ENCODE measurements at places on chromosomes 13 and 19.

- no peak for DNase-seq
Observed at GRCh38 chr19:16061943-16062342, 14.4 kb upstream of the TPM4 start.

DNA sequence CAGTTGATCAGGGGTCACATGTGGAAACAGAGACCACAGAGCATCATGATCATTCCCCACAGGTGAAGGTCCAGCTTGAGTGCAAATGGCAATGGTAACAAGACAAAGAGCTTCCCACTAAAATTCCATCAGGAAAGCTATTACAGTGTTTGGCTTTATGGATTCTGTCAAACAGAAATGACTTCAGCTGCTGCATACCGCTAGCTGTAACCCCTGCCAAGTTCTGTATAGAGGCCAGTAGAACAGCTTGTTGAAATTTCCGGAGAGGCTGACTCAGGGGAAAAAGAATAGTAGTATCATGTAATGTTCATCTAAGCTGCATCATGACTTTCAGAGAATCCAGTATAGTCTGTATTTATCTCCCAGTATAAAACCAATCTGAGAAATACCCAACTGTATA, 1704.7 kb downstream of the SLITRK5 start:
- DNase-seq, result no peak

- peak; percentile 78 for DNase-seq
Observed at GRCh38 chr19:1074544-1075283, 7.7 kb downstream of the ARHGAP45 start.

GRCh38 chr13:28041501-28041900, 53.0 kb upstream of the URAD start:
- DNase-seq, result no peak

GRCh38 chr19:11506101-11506555, 489 bp upstream of the ZNF653 start:
- no peak for DNase-seq

DNA sequence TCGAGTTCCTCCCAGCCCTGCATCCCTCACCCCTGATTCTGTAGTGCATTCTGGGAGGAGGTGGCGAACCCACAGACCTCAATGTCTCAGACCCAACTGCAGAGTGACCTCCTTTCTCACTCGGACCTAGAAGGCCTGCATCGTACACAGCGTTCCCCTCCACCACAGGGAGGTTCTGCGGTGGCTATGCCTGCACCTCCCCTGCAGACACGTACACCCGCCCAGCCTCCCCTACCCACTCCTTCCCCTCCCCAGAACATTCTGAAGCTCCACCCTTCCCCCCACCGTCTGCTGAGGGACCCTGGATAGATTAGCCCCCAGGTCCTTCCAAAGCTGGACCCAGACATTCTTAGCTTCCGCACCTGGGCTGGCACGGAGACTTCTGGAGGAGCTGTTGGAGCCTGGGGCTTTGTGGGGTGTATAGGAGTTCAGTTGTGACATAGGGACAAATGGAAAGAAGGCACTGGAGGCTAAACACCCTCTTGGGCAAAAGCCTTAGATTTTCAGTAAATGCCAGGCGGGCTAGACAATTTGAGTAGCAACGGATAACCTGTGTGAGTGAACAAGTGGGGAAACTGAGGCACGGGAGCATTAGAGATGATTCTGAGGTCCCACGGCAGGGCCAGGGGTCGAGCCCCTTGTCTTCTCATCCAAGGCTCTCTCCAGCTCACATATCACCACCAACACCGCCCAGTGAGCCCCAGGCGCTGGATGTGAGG, 420 bp upstream of the FSD1 start:
- no peak for DNase-seq

DNA sequence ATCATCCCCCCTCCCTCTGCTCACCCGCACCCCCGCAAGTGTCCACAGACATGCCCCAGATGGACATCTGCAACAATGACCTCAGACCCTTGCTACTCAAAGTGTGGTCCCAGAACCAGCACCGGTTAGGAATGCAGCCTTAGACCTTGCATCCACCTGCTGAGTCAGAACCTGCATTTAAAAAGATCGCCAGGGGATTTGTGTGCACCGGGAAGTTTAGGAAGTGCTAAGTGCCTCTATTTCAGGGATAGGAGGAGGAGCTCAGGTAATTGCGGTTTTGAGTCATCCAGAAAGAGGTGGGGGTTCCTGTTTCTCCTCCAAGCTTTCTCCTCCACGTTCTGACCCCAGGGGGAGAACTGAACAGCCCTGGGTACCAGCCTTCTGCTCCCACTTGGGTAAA, 46.2 kb downstream of the CACNA1A start:
- peak; percentile 3 for DNase-seq

GRCh38 chr19:29680447-29680846, 15.2 kb downstream of the PLEKHF1 start:
- no peak for DNase-seq

DNA sequence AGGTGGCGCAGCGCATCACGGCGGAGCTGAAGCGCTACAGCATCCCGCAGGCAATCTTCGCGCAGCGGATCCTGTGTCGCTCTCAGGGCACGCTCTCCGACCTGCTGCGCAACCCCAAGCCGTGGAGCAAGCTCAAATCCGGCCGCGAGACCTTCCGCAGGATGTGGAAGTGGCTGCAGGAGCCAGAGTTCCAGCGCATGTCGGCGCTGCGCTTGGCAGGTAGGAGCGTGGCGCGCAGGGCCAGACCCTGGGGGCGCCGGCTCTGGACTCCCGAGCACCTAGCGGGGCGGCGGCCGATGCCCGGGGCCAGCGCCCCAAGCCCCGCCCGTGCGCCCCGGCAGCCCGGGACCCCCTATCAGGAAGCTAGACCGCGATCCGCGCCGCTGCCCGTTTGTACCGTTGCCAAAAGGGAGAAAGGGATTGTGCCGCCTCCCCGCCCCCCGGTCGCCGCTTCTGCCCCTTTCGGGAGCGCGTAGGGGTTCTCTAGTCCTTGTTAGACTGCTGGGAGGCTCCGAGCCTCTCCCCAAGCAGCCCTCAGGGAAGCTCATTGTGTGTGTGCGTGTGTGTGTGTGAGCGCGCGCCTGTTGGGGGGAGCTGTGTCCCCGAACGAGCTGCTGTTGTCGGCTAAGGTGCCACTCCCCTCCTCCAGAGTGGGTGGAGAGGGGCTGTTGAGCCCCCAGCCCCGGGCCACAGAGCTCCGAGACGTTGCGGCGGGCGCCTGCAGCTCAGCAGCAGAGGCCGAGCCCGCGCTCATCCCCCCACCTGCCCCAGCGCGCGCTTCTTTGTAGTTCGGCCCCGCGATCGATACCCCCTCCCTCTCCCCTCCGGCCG, 1.5 kb downstream of the ONECUT3 start:
- no peak for DNase-seq

DNA sequence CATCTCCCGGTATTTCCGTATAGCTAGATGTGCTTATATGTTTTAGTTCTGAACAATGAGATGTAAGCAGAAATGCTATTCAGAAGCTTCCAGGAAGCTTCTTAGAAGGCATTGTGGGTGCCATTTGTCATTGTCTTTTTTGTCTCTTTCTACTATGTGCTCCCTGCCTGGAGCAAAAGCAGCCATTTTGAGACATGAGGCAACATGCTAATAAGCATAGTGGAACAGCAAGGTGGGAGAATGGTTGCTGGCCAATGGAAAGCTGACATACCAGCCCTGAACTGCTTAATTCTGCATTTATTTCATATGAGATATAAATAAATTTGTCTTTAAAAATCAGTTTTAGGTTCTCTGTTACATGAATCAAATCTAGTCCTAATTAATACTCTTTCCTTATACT, 299.7 kb downstream of the LMO7 start:
- no peak for DNase-seq

DNA sequence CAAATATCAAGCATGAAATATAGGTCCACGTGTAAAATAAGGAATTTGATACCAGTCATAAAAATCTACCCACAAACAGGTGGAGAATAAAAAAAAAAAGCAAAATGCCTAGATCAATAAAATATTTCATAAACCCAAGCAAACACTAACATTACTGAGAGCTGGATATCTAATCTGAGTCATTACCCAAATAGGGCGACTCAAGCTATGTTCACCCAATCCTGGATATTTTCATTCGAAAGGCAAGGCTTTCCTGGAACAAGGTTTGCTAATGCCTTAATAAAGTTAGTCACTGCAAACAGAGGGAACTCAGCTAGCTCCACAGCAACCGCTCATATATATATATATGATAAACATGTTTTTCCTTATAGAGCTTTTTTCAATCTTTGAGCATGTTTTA, 33.5 kb upstream of the TM9SF2 start:
- DNase-seq, result no peak

- DNase-seq, result no peak
Observed at GRCh38 chr19:8397271-8397670, 7.1 kb downstream of the RAB11B start.

DNA sequence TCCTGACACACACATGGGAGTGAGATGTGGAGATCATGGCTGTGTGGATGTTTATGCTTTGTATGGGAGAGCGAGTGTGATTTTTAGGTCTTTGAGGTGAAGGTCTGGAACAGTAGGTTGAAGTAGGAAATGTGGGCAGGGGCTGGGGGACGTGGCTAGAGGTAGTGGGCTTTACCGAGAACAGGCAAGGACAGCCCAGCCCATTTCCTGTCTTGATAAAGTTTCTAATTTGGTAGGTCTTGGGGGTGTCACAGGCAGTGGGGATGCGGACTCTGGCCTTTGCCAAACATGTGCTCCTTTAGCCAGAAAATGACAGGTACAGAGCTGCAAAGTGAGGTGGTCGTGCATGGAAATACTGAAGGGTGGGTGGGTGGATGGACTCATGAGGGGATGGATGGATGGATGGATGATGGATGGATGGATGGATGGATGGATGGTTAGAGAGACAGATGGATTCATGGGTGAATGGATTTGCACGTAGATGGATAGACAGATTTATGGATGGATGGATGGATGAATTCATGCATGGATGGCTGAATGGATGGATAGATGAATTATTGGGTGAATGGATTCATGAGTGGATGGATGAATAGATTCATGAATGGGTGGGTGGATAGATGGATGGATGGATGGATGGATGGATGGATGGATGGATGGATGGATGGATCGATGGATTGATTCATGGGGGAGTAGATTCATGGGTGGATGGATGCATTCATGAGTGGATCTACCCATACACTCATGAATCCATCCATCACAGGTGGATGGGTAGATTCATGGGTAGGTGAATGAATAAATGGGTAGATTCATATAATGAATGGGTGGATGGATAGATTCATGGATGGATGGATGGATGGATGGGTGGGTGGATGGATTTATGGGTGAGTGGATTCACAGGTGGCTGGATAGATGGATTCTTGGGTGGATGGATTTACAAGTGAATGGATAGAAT, 69.3 kb upstream of the USE1 start:
- no peak for DNase-seq

DNA sequence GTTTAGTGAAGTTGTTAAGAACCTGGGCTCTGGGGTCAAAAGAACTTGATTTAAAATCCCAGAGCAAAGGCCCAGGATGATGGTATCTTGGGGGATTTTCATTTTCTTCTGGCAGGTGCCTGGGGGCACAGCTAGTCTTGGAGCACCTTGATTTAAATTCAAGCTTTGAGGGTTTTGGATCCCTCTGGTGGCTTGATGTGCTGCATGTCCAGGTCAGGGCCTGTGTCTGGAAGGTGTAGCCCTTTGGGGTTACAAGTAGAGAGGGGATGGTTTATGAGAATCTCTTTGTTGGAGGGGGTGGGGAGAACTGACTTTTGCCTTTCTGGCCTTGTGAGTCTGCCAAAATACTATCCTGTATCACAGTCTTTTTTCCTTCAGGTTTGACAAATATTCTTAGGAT, 55.8 kb downstream of the AKAP11 start:
- DNase-seq, result no peak

GRCh38 chr19:42461700-42462324, 19.1 kb upstream of the CXCL17 start:
- DNase-seq, result no peak

- no peak for DNase-seq
Observed at GRCh38 chr13:102039264-102039663, 362.6 kb downstream of the FGF14 start.

DNA sequence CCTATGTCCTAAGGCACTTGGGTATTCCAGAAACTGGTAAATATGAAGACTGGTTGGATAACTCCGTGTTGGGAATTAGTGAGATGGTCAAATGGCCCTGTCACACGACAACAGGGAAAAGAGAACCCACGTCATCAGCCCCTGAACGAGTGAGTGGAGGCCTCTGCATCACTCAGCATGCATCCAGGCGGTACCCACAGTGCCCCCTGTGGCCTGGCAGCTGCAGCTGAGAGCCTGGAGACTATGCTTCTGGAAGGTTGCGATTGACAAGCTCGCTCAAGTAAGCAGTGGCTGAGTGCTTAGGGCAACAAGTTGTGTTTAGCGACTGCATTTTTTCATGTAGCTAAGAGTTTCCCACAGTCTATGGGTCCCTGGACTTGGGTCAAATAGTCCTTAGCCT, 55.9 kb downstream of the COL4A2 start:
- DNase-seq, result no peak

- no peak for DNase-seq
Observed at GRCh38 chr13:49635599-49636433, 7.5 kb downstream of the ARL11 start.

- no peak for DNase-seq
Observed at GRCh38 chr19:5257155-5258045, 83.2 kb downstream of the PTPRS start.

- no peak for DNase-seq
Observed at GRCh38 chr13:68551701-68552522, 1321.8 kb upstream of the PCDH9 start.

GRCh38 chr19:23286477-23286876, 36.3 kb upstream of the ZNF724 start:
- DNase-seq, result no peak

DNA sequence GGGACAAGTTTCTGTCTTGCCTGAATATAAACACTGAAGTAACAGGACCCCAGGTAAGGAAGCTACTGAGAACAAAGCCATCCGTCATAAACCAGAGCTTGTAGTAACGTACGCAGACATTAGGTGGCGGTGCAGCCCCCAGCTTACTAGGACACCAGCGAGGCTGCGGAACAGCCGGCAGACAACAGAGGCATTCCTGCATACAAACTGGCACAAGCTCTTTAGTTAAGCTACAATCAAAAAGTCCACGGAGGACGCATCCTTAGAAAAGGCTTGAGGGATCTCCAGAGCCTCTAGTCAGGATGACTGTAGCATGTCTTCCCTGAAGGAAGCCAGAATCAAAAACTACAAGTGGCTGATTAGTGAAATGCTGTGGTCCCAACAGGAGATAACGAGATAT, 26.2 kb downstream of the ZNF160 start:
- DNase-seq, result no peak

DNA sequence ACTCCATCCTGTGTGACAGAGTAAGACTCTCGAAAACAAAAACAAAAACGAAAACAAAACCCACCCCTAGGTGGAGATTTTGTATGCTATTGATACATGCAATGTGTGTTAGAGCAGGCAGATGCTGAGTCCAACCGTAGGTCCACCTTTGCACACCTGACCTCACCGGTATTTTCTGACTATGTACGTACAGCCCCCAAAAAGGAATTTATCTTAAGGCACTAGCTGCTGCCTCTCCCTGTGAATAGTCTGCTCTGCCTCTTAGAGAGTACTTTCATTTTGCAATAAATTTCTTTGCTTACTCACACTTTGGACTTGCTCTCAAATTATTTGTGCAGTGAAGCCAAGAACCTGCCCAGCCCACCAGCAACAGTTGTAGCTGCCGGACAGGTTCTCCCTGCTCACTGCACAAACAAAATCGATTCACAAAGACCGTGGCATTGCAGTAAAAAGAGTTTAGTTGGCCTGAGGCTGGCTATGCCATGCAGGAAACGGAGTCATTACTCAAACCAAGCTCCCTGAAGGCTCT, 8.2 kb upstream of the ZNF77 start:
- DNase-seq, result no peak

GRCh38 chr13:97359181-97360057, 74.5 kb upstream of the RAP2A start:
- DNase-seq, result peak; percentile 47

Measured in NCI-H774 (cell line).